Stimulated activated CD4-positive, alpha-beta T cell treated with anti-CD3 and anti-CD28 coated beads, Interleukin-15, amount 100 ng/mL, for 1 hour (primary cell): ENCODE measurements at places on chromosomes 12 and 14.

GRCh38 chr12:75657831-75658230 lies 146.4 kb upstream of the KRR1 start:
- DNase-seq: no peak

- DNase-seq: no peak
These were observed 15.6 kb downstream of the APOBEC1 start for GRCh38 chr12:7650091-7650490.

DNA sequence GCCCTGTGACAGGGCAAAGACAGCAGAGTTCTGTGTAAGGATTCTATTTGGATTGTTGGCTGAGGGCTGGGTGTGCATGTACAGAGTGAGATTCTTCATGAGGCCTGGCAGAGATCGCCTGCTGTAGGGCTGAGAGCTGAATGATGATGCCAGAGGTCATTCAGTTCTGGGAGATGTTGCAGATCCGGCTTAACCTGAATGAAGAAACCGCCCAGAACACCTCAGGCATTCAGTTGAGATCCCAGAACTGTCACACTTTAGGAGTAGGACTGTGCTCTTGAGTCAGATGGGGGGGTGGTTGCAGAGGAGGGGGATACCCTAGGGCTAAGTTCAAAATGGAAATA lies 5.8 kb upstream of the EVL start:
- DNase-seq: no peak

DNA sequence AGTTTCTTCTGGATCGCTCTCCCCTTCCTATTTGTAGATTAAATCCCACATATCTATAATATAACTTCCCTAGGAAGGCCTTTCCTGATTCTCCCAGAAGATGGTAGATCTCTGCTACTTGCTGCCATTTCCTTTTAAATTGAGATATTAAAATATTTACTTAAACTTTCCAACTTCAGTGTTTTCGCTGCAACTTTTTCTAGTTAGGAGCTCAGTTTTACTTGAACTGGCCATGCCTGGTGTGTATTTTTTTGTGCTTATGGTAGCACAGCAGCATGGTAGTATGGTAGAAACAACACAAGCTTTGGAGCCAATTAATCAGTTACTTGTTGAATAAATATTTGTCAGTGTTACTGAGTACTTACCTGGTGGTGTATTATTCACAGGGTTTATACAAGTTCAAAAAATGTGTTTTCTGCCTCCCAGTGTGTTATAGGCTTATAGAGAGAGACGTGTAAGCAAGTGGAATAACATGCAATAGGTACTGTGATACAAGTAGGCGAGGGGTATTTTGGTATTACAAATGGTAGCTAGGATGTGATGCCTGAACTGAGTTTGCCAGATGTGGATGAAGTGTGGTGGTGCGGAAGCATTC lies 2.9 kb downstream of the POLR3B start:
- DNase-seq: no peak
